ENCODE measurements at places on chromosomes 5 and 9.

- DNase-seq = no peak
These were observed 384.7 kb upstream of the SMC2 start for GRCh38 chr9:103709366-103709765.

DNA sequence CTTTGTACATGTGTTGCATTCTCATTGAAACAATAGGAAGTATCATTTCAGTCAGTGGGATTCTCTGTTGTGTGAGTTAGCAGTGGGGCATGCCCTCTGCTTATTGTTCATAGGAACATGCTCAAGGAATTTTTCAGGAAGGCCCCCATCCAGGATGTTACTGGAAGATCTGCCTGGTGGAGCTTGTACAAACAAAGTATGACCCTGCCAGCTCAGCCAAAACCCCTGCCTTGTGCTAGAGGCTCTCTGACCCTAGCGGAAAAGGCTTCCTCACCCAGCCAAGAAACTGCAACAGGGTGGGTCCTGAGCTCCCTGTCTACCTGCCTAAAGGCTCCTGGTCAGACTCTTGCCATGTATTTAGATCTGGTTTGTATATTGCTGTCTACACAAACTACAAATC, 43.2 kb downstream of the MRRF start:
- no peak for DNase-seq

DNA sequence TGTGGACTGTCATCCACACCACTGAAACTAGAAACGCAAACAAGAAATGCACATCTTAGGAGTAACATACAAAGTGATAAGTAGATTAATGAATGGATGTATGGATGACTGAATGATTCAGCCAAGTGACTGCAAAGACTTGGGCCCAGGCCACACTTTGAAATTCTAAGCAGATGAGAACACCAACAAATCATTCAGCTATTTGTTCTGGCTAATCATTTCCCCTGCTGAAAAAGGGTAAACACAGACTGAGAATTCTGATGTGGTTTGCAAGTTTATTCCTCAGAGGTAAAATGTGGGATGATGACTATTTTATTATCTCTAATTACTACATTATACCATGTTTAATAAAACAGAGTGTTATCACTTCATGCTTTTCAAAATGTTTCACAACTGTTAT, 163.2 kb upstream of the ADAMTS16 start:
- no peak for DNase-seq

DNA sequence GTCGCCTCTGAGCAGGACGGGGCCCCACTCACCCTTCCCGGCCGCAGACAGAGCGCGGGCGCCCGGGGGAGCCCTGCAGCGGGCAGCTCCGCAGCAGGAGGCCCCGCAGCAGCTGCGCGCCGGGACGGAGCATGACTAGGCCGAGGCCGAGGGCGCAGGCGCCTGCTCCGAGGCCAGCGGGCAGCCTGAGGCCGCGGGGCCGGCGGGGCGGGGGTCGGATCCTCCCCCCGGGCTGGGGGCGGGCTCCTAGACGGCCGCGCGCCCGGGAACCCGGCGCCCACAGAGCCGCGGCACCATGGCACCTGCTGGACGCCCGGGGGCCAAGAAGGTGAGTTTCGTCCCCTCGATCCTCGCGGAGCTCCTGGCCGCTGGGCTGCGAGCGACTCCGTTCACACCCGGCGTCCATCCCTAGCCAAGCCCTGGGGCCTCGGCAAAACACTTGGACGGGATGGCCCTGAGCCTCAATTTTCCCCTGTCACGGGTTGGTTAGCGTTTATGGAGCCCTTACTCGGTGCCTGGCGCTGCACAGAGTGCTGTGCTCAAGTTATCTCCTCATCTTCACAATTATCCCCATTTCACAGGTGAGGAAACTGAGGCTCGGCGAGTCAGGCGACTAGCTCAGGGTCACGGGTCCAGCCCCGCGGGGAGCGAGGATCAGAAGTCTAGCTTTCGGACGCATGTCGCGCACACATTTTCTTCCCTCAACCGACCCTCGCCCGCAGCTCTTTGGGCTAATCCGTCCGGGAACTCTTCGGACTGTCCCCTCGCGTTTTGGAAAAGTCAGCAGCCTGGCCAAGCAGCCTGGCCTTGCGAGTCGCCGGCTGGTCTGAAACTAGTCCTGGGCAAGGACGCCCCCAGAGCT, at the start of the genes BHMT2 and DMGDH:
Gene BHMT2 (plus strand): TSS at position 280 of the 862 bp plus-strand sequence. CDS start 16 bp downstream, at position 296.
Gene DMGDH (minus strand): TSS at position 187 of the 862 bp plus-strand sequence. CDS start 54 bp downstream, at position 133.
- DNase-seq = no peak

GRCh38 chr5:171610686-171611085, 174.9 kb upstream of the SMIM23 start:
- DNase-seq = no peak

DNA sequence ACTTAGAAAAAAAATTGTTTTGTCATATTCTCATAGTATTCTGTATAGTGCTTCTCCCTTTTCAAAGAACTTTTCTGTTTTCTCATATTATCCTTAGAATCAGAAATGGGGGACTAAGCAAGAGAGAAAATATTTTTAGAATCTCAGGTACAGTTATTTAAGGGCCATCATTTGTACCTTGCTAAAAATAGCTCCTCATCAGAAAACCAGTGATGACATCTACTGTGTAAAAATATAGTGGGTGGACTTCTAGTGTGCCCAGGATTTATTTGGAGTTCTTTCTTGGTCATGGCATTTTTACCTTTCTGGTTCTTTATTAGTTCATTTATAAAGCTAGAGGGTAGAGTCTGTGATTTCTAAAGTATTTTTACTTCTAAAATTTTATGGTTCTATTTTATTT, 82.5 kb downstream of the CSNK1G3 start:
- no peak for DNase-seq

DNA sequence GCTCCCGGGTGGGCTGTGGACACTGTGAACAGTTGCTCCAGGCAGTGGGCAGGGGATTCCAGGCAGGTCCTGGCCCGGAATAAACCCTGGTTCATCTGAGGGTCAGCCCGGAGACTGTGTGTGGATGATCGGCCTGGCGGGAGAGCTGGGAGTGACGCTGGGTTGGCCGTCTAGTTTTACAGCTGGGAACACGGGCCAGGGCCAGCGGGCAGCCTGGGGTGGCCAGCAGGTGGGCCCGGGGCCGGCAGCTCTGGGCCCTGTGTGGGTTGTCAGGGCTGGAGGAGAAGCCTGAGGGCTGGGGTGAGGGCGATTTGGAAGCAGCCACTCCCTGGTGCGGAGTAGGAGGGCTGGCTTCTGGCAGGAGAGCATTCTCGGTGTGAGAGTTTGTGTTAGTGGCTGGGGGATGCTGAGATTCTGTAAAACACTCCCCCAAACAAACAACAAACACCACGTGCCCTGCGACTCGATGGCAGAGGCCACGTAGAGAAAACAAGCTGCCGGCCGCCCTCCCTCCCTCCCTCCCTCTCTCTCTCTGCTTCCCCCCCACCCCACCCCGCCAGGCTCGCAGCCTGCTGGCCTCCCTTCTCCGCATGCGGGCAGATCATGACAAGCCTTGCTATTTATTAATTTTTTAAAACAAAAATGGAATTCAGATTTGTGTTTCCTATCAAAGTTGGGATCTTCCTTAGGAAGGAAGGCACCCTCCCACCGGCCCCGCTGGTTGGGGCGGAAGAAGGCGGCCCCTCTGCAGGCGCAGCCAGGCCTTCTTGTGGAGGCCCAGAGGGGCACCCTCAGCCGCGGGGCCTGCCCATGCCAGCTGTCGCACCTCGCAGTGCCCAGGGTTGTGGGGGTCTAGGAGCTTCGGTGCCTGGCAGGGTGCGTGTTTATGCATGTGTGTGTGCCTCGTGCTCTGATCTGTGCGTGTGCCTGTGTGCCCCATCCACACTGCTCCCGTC, 49.5 kb downstream of the RXRA start:
- no peak for DNase-seq

DNA sequence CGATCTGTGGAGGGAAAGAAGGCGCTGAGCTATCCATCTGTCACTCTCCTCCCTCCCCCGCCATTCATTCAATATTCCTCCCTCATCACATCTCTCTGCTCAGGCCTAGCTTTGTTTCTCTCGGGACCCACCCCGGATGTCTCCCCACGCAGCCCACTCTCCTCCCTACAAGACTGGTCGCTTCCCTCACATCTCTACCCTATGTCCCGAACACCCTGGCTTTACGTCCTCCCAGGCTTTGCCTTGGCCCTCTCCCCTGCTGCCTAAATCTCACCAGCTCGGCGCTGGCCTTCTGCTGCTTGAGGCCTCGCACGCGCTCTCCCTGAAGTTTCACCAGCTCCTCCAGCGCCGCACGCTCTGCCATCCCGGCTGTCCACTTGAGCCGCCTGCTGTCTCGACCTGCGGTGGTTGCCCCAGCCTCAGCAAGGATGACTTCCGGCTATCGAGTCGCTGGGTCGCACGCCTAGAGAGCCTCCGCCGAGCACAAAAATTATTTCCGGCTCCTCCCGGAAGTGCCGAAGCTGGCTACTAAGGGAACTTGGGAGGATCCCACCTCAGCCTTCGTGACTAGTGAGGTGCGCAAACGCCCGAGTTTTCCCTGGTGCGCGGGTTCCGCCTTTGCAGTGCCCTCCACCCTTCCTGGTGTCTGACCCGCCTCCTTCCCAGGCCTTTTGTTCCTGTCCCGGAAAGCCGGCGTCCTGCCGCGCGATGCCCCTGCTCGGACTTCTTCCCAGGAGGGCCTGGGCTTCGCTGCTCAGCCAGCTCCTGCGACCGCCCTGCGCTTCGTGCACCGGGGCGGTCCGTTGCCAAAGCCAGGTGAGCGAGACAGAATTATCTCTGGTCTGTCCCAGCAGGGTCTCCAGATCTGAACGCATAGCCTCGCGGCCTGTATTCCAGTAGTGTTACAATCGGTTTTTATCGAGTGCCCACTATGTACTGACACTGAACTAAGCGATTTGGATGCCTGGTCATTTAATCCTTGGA, at the start of the genes HARS1 and HARS2:
Gene HARS1 (minus strand): TSS at position 430 of the 984 bp plus-strand sequence. CDS start 66 bp downstream, at position 364.
Gene HARS2 (plus strand): TSS at position 515 of the 984 bp plus-strand sequence. CDS start 194 bp downstream, at position 709.
- peak; percentile 80 for DNase-seq

- DNase-seq = no peak
These were observed 179.3 kb downstream of the CTNND2 start for GRCh38 chr5:11724940-11725339.

GRCh38 chr5:44332285-44332971, 56.8 kb downstream of the FGF10 start:
- DNase-seq = peak; percentile 28
